ENCODE measurements at places on chromosomes 6 and 20.
A peak's percentile ranks its signal among the peaks of the same experiment; 100 is the strongest.

GRCh38 chr6:8844968-8845367 is 409.6 kb upstream of the SLC35B3 start:
- no peak for DNase-seq

DNA sequence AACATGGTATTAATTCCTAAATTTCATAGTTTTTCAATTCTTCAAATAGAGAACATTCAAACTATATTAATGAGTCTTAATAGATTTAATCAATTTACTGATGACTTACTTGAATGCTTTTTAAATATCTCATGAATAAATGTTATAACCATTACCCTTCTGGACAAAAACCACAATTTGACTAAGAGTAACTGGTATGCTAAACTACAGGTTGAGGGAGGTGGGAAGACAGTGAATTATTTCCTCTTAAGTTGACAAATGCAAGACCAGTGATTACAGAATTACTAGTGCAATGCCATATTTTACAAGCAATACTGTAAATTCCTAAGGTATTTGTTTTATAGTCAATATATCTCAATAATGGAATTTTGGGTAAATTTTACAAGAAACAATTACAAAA is 65.1 kb downstream of the REV3L start:
- no peak for DNase-seq

DNA sequence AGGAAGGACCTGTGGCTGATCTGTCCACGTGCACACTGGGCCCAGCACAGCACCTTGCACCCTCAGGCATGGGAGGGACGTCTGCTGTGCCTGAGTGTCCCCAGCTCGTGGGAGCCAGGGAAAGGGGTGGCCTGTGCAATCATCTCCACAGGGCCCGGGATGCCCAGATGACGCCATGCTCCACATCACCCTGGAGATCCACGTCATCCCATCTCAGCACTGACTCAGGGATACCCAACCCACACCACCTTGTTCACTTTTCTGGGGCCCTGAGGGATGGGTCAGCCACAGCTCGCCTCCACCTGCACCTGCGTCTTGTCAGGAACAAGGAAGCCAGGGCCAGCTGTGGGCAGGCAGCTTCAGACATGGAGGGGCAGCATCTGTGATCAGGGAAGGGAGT is 48.2 kb downstream of the RAB44 start:
- no peak for DNase-seq

- no peak for DNase-seq
These were observed 19.2 kb downstream of the CAPN11 start for GRCh38 chr6:44177691-44178423.

- no peak for DNase-seq
These were observed 1.7 kb downstream of the PRL start for GRCh38 chr6:22295145-22295544.

- DNase-seq, result no peak
These were observed 164.4 kb upstream of the JARID2 start for GRCh38 chr6:15081447-15081846.

- no peak for DNase-seq
These were observed 39.6 kb upstream of the GFOD1 start for GRCh38 chr6:13526727-13527670.

- no peak for DNase-seq
These were observed 668.2 kb upstream of the GJE1 start for GRCh38 chr6:141464490-141464889.

GRCh38 chr6:143542888-143543287 is 31.4 kb upstream of the FUCA2 start:
- DNase-seq, result no peak

DNA sequence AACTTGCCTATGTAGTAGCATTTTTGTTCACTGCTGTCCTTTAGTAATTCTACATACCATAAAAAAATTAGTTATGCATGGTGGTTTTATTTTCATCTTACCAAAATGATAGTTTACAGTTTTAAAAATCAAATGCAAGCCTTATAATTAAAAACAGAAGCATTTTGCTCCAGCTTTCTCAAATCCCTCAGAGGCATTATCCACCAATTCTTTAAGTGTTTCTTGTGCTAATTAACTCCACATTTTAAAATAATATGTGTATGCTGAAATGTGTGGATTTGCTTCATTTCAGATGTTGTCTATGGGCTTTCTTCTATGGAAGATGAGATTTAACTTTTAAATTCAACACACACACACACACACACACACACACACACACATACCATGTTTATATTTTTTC is 49.3 kb downstream of the PCSK2 start:
- DNase-seq, result no peak

DNA sequence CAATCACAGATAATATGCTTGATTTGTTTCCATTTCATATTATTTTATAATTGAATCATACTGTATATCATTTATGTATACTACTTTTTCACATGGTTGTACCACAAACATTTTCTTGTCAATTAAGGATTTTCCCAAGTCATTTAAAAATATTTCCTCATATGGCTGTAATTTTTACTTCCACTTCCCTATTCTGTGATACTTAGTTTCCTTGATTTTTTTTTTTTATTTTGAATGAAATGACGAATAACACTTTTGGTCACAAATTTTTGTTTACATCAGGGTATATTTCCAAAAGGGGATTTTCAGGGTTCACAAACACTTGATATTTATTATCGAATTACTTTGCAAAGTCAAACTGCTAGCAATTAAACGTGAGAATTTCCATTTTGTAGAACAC is 515.6 kb downstream of the KIF16B start:
- DNase-seq, result no peak

GRCh38 chr6:10621213-10621612 is 73.2 kb downstream of the C6orf52 start:
- DNase-seq, result no peak

DNA sequence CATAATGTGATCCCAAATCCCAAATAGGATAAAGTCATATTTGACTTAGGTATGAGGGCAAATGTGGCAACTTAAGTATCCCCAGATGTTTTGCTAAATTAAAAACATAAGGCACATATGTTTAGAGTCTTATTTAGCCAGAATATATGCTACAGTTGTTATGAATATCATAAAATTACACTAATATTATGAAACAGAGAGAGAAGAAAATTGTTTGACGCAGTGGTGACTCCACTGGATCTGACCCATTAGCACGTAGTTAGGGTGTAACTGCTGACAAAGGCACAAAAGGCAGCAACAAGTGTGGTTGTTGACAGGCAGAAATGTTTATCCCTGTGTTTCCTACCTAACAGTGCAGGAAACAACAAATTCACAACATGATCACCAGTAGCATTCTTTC is 152.4 kb upstream of the THBS2 start:
- DNase-seq, result no peak

GRCh38 chr6:158441716-158442215 is 118.1 kb upstream of the TMEM181 start:
- DNase-seq, result no peak

- DNase-seq, result no peak
These were observed 99.3 kb downstream of the TTLL2 start for GRCh38 chr6:167424060-167424673.

DNA sequence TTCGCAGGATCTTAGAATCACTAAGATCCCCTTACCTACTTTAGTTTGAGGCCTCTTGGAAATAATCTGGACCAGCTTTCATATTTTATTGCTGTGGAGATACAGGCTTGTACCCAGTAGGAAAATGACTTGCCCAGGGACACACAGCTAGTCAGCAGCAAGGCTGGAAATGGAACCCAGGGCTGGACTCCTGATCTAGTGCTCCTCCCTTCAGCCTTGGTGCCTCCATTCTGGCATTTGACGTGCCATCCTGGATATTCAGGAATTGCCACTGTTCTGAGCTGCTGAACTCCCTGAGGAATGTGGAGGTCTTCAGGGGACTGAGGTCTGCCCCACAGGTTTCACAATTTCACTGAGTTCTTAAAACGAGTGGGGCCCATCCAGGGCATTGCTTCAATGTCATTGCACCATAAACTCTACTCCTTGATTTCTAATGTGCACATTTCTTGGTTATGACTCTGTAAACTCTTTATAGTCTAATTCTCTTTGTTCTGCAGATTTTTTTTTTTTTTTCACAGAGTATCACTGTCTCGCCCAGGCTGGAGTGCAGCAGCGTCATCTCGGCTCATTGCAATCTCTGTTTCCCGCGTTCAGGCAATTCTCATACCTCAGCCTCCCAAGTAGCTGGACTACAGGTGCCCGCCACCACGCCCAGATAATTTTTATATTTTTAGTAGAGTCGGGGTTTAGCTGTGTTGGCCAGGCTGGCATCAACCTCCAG is 26.7 kb upstream of the CDKN1A start:
- no peak for DNase-seq

DNA sequence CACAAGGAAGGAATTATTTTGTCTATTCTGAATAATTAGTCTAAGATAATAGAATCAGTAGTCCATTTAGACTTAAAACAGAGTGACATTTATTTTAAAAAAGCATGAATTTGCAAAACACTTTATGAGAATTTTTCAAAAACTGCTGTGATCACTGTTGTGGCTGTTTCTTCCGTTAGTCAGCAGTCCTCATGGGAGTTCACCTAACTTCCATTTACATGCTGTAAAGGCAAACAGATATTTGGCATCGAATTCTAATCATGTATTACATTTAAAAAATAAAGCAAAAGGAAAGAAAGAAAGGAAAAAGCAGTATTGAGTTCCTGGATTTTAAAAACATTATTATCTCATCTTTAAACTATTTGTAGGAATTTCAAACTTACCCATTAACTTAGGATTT is 111.8 kb downstream of the MTHFD1L start:
- DNase-seq, result no peak

DNA sequence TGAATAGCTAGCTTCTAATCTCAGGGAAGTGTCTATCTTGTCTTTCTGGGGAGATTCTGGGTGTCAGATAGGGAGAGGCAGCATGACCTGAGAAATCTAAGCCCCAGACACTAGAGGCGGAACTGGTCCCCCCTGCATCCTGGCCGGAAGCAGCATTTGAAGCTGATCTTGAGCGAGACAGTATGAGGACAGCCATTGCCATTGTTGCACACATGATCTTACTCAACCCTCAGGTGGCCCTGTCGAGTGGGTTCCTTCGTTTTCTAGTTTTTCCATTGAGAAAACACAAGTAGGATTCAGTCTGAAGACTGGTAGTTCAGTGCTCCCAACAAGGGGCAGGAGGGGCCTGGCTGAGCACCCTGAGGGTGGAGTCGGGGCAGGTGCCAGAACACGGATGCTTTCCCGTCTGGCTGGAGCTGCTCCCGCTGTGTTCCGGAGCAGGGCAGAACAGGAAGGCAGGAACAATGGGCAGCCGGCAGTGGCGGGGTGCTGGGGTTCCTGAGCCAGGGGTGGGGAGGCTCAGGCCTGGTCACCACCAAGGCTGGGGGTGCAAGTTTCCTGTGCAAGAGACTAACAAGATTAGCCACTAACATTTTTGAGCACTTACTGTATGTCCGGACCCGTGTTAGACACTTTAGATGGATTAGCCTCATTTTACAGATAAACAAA is 7.9 kb upstream of the SDCBP2 start:
- DNase-seq, result no peak

- DNase-seq, result no peak
These were observed 162.1 kb downstream of the TBC1D7 start for GRCh38 chr6:13166269-13166668.

GRCh38 chr20:23606652-23607049 is 934 bp upstream of the CST9 start:
- DNase-seq, result peak; percentile 49

GRCh38 chr6:149130090-149130489 is 187.4 kb upstream of the TAB2 start:
- DNase-seq, result no peak

- no peak for DNase-seq
These were observed 114.4 kb downstream of the PHACTR3 start for GRCh38 chr20:59718751-59719150.

DNA sequence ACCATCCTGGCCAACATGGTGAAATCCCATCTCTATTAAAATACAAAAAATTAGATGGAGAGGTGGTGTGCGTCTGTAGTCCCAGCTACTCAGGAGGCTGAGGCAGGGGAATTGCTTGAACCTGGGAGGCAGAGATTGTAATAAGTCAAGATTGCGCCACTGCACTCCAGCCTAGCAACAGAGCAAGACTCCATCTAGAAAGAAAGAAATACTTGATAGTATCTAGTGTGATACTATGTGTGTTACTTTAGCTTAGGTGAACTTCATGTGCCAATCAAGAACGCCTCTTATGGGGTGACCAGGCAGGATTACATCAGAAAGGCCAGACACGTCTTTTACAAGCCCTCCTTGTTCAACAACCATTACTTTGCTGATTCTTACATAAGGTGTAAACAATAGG is 107.1 kb downstream of the TMEM170B start:
- DNase-seq, result no peak

- no peak for DNase-seq
These were observed 1349.6 kb downstream of the EPHA7 start for GRCh38 chr6:92069781-92070180.

GRCh38 chr6:31935021-31935420 is 7.5 kb downstream of the C2 start:
- DNase-seq, result no peak

DNA sequence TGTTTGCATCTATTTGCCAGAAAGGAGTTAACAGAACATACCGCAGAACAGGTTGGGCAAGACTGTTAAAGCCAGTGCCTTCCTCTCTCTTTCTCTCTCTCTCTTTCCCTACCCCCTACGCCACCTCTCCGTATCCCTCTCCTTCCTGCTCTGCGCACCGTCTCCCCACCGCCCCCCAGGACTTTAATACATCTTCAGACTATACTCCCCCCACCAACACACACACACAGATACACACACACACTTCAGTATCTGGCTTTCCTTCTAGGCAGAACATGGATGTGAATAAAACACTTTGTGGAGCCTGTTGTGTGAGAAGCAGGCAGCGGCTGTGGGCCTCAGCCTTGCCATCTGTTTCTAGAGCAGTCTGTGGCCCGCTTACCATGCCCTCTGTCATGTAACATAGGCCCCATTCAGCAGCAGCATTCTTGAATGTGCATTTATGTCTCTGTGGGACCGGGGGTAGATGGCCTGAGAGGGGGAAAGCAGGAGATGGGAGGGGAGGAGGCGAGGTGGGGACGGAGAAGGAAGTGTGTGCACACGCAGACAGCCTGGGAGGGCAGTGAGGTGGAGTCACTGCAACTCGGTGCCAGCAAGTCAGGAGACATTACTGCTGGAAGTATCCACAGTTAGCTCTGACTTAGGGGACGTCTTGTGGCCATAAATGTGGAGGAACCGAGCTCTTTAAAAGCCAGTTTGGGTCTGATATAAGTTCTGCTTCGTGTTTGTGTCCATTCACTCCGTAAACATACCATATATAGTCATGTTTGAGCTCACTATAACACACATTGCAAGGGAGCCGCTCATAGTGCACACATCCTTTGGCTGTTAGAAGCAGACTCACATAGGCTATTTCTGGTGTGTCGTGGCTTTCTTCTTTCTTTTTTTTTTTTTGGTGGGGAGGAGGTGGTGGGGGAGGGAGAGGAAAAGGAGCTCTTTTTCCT is 38.4 kb downstream of the RREB1 start:
- no peak for DNase-seq

Measured in activated CD4-positive, alpha-beta T cell treated with anti-CD3 and anti-CD28 coated beads, Interleukin-2, amount 50 U/mL, for 24 hours (primary cell).